Endodermal cell (in vitro differentiated cells): ENCODE measurements at places on chromosomes 12 and 14.

DNA sequence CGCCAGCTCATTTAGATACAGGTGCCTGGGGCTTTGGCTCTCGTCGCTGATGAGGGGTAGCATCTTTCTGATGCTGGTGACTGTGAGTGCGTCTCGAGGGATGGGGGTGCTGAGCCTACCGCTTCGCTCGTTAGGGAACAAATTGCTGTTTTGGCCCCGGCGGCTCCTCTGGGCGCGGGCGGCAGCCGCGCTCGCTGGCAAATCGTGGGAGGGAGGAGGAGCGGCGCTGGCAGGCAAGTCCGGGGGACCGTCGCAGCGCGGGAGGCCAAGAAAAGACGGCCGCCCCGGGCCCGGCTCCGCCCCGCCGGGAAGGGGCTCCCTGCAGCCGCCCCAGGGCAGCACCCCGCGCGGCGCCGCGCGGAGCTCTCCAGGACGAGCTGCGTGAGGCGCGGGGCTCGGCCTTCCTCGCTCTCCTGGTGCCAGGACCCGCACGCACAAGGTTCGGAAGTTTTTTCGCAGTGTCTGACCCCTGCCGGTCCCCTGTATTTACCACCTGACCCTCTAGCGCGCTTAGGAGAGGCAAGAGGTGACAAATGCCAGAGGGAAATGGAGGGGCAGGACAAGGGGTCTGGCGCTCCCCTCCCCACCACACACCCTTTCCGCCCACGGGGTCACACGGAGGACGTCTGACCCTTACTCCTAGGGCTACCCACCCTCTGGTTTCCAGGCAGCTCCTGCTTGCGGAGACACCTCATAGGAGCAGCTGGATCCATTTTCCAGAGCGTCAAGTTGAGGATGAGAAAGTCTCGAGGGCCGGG lies 899 bp upstream of the KCNH3 start:
- no peaks in the 10 kb centered on the region for H3K4me1 ChIP-seq
- H3K36me3 ChIP-seq, result no peaks in the 10 kb centered on the region
- peak overlapping the region; percentile 61 for H3K4me3 ChIP-seq
- peak; percentile 89 for DNase-seq
- peaks cover 81% of the 10 kb centered on the region for H3K27me3 ChIP-seq

DNA sequence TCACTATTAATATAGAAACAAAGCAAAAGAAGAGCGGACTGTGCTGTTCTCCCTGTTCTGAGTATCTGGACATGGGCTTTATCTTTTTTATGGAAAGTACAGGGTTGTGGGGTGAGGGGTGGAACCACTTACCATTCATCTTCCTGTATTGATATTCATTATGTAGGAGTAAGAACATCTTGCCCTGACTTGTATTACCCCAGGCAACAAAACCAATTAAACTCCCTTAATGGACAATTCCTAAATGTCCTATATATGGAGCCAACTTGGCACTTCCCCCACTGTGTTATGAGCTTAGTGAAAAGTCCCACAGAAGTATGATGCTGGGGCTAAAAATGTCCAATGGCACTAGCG lies 139.9 kb upstream of the KRR1 start:
- no peak for DNase-seq
- no peaks in the 10 kb centered on the region for H3K27me3 ChIP-seq
- H3K36me3 ChIP-seq, result no peaks in the 10 kb centered on the region
- H3K27ac ChIP-seq, result no peak overlapping the region

DNA sequence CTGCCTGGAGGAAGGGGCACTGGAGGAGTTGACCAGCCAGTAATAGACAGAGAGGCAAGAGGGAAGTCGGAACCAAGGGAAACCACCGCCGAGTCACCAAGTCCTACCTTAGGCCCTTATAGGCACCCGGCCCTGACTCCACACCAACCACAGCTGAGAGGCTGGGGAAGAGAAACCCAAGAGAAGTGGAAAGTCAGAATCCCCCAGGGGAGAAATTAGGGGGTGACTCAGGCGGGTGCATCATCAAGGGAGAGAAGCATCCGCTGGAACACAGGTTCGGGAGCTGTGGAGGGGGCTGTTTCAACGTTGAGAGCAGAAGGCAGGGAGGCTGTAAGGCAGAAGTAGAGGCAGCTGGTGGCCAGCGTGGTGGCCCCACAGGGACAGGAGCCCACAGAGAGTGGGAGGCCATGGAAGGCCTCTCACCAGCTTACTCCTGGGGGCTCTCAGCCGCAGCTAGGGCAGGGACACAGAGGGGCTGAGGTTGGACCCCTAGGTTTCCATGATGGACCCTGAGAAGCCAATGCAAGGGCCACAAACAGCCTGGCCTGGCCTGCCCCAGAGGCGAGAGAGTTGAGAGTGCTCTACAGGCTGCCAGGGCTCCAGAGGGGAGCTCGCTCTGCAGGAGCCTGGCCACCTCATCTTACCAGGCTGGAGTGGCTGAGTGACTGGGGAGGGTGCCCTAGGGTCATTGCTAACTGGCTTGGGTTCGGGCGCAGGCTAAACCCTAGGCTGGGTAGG lies 1.4 kb upstream of the TRMT61A start:
- DNase-seq, result no peak
- H3K4me1 ChIP-seq, result peaks cover 23% of the 10 kb centered on the region
- H3K4me3 ChIP-seq, result peak overlapping the region; percentile 85
- H3K27me3 ChIP-seq, result peaks cover 11% of the 10 kb centered on the region

DNA sequence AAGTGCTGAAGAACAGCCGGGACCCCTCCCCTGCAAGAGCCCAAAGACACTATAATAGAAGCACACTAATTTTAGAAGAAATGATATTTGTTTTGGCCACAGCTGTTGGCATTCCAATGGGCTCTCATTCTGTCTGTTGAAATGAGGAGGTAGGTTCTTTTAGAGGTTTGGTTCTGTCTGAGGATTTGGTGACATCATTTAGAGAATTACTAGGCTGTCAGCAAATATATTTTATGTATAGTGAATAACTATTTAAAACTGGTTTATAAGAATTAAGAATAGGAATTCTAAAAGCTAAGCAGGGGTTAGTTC lies 200.7 kb upstream of the SLC38A2 start:
- H3K4me1 ChIP-seq, result peaks cover 8% of the 10 kb centered on the region
- no peak for DNase-seq
- H3K4me3 ChIP-seq, result no peak overlapping the region
- no peaks in the 10 kb centered on the region for H3K36me3 ChIP-seq
- no peak overlapping the region for H3K27ac ChIP-seq
- no peaks in the 10 kb centered on the region for H3K27me3 ChIP-seq

GRCh38 chr14:93954900-93955849 lies 21.2 kb downstream of the ASB2 start:
- no peaks in the 10 kb centered on the region for H3K4me1 ChIP-seq
- no peak for DNase-seq
- H3K27me3 ChIP-seq, result no peaks in the 10 kb centered on the region

DNA sequence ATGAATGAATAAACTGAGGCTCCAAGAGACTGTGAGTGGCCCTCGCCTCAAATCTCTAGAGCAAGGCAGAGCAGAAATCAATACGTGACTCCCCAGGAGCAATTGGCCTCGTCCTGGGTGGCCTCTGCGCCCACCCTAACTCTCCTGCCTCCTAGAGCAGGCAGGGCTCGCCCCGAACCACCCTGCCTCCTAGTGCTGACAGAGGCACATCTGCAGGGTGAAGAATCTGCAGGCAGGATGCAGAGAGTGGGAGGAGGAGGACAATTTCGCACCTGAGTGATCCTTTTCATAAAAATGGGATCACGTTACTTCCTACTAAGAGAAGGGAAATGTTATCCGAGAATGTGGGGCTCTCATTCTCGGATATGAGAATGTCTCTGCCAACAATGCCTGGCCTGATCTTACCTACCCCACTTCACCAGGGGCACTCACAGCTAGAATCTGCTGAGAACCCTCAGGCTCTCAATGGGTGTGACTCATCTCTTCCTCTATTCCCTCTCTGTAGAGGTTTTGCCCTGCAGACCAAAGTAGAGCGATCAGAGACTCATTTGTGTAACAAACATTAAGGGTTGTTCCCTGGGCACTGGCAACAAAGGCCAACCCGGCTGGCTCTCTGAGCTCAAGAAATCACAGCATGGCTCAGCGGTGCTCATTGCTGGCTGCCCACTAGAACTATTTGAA lies 61.7 kb upstream of the BCL2L14 start:
- no peaks in the 10 kb centered on the region for H3K27me3 ChIP-seq
- H3K36me3 ChIP-seq, result no peaks in the 10 kb centered on the region
- DNase-seq, result peak; percentile 91
- H3K4me1 ChIP-seq, result peaks cover 4% of the 10 kb centered on the region

- DNase-seq, result no peak
- no peak overlapping the region for H3K4me3 ChIP-seq
- no peak overlapping the region for H3K27ac ChIP-seq
- no peaks in the 10 kb centered on the region for H3K36me3 ChIP-seq
- peaks cover 7% of the 10 kb centered on the region for H3K4me1 ChIP-seq
Observed at GRCh38 chr12:122887819-122888212, 8.1 kb downstream of the VPS37B start.

GRCh38 chr12:55142669-55143565 lies 16.7 kb downstream of the OR9K2 start:
- H3K27me3 ChIP-seq, result no peaks in the 10 kb centered on the region
- H3K36me3 ChIP-seq, result no peaks in the 10 kb centered on the region
- peak; percentile 91 for DNase-seq

- H3K27me3 ChIP-seq, result no peaks in the 10 kb centered on the region
- no peaks in the 10 kb centered on the region for H3K36me3 ChIP-seq
- peaks cover 18% of the 10 kb centered on the region for H3K4me1 ChIP-seq
- no peak overlapping the region for H3K27ac ChIP-seq
- no peak for DNase-seq
- no peak overlapping the region for H3K4me3 ChIP-seq
Observed at GRCh38 chr14:100834794-100835547, 9.1 kb downstream of the MEG3 start.

DNA sequence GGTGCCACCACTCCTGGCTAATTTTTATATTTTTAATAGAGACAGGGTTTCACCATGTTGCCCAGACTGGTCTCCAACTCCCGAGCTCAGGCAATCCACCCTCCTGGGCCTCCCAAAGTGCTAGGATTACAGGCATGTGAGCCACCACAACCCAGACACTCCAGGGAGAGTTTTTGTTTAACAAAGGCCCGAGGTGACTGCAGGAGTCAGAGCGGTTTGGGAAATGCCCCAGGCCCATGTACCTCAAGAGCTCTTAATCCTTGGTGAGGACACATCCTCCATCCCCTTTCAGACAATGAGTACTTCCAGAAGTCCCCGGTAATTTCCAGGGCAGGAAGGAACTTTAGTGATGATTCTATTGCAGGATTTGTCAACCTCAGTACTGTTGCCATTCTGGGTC lies 176.0 kb downstream of the ESRRB start:
- peak; percentile 82 for DNase-seq
- H3K27ac ChIP-seq, result no peak overlapping the region
- no peaks in the 10 kb centered on the region for H3K27me3 ChIP-seq

GRCh38 chr14:34056046-34056445 lies 105.2 kb upstream of the EGLN3 start:
- DNase-seq, result no peak
- no peaks in the 10 kb centered on the region for H3K36me3 ChIP-seq
- H3K4me3 ChIP-seq, result no peak overlapping the region
- H3K4me1 ChIP-seq, result no peaks in the 10 kb centered on the region
- H3K27ac ChIP-seq, result no peak overlapping the region

DNA sequence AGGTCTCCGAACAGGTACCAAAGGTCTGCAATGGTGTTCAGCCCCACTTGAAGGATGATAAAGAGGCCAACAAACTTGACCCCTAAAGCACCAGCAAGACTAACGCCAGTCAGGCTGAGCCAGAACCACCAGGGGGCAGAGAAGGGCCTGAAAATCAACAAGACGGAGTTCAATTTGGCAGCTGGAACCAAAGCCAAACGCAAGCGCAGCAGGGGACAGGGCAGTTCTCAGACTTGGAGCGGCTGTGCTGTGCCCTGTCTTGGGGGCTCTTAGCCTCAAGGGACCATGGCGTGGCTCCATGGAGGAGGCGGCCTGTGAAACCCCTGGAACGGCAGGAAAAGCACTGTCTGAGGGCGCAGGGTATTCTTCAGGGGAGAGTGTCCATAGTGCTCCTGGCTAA lies 19.6 kb downstream of the POMT2 start:
- DNase-seq, result peak; percentile 97
- no peak overlapping the region for H3K27ac ChIP-seq
- no peaks in the 10 kb centered on the region for H3K27me3 ChIP-seq
- peaks cover 8% of the 10 kb centered on the region for H3K4me1 ChIP-seq

- H3K27me3 ChIP-seq, result no peaks in the 10 kb centered on the region
- no peak overlapping the region for H3K27ac ChIP-seq
- no peak overlapping the region for H3K4me3 ChIP-seq
- peaks cover 12% of the 10 kb centered on the region for H3K4me1 ChIP-seq
- no peak for DNase-seq
- H3K36me3 ChIP-seq, result no peaks in the 10 kb centered on the region
Observed at GRCh38 chr14:69614592-69614991, 3.2 kb downstream of the SUSD6 start.

- no peaks in the 10 kb centered on the region for H3K36me3 ChIP-seq
- no peak for DNase-seq
- H3K4me3 ChIP-seq, result no peak overlapping the region
- H3K27ac ChIP-seq, result no peak overlapping the region
Observed at GRCh38 chr14:74975059-74975810, 19.8 kb upstream of the PGF start.

DNA sequence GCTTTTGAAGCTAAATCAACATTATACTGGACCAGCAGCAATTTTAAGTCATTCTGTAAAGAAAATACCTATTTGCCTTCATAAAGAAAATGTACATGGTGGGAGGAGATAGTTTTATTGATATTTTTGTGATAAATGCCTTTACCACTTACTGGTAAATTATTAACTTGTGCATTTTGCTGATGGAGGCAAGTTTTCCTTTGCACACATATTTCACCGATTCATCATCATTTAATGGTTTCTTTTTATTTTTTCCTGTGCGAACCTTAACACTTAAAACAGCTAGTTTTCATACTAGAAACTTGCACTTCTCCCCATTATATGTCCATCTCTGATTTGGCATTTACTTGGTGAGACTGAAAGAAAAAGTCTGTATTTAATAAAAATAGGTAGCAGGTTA lies 239.3 kb downstream of the TRHDE start:
- DNase-seq, result no peak
- no peaks in the 10 kb centered on the region for H3K36me3 ChIP-seq
- no peak overlapping the region for H3K4me3 ChIP-seq
- H3K27ac ChIP-seq, result no peak overlapping the region

DNA sequence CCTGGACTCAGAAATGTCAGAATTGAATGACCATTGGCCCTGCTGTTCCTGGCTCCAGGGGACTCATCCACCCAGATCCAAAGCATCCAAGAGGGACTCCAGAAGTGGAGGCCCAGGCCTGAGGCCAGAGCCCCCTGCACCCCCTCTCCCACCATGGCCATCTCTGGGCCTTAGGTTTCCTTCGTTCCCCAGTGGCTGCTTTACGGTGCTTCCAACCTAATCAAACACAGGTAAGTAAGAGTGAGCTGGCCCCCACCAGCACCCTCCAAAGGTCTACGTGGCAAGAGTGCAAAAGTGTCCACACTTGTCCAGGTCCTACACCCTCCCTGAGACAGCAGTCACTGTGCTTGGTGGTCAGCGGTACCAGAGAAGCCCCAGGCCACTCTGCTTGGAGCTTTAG lies 139.0 kb downstream of the DPF3 start:
- H3K27me3 ChIP-seq, result peaks cover 5% of the 10 kb centered on the region
- H3K36me3 ChIP-seq, result no peaks in the 10 kb centered on the region
- no peak for DNase-seq
- H3K4me3 ChIP-seq, result no peak overlapping the region
- H3K27ac ChIP-seq, result no peak overlapping the region
- no peaks in the 10 kb centered on the region for H3K4me1 ChIP-seq

- H3K4me3 ChIP-seq, result no peak overlapping the region
- no peak overlapping the region for H3K27ac ChIP-seq
- DNase-seq, result no peak
- peaks cover 37% of the 10 kb centered on the region for H3K27me3 ChIP-seq
- H3K36me3 ChIP-seq, result no peaks in the 10 kb centered on the region
Observed at GRCh38 chr12:77521508-77522115, 309.1 kb upstream of the NAV3 start.

GRCh38 chr12:120590741-120591407 lies 9.7 kb upstream of the POP5 start:
- no peak overlapping the region for H3K4me3 ChIP-seq
- peaks cover 4% of the 10 kb centered on the region for H3K27me3 ChIP-seq
- no peaks in the 10 kb centered on the region for H3K36me3 ChIP-seq
- no peaks in the 10 kb centered on the region for H3K4me1 ChIP-seq
- peak; percentile 58 for DNase-seq
